NCI-H2081 treated with DMSO at 0.1 percent for 48 hours (cell line): ENCODE measurements at places on chromosomes 2 and 18.

DNA sequence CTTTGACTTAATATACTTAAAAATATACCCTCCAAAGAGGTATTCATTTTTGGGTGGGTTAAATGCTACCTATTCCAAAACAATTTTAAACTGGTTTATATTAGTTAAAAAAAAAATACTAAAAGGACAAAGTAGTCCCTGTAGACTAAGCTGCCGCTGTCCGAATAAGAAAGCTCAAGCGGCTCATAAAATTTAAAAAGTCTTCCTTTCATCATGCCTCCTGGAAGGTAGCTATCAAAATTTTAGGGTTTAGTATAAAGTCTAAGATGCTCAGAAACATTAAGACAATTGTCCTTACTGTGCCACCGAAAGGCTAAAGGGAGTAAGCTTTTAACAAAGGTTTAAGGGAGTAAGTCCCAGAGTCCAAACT lies 440 bp upstream of the UGGT1 start:
- no peak for DNase-seq

GRCh38 chr2:144619760-144620159 lies 99.8 kb upstream of the ZEB2 start:
- DNase-seq = no peak

- no peak for DNase-seq
Measured at GRCh38 chr2:85913884-85914881, 25.4 kb upstream of the ST3GAL5 start.

DNA sequence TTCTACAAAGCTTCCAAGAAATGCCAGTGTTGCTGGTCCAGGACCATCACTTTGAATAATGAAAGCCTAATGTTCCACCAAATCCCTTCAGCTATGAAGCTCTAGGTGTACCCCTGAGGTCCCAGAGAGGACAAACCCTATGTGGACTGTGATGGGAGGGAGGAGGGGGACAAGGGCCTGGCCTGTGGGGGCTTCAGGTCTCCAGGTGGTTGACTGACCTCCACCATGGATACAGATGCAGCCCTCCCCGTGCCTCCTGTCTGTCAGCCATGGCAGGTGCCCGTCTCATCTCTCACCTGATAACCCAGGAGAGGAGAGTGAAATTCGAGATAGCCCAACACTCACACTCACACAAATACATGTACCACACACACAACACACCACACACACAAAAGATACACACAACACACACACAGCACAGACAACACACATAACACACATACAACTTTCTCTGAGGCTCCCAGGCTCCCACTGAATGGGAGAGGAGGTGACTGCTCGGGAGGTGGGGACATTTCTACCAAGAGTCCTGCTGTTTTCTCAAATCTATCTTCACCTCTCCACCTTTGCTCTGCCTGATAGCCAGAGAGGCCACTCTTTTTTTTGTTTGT lies 12.8 kb upstream of the RHOB start:
- DNase-seq = no peak

DNA sequence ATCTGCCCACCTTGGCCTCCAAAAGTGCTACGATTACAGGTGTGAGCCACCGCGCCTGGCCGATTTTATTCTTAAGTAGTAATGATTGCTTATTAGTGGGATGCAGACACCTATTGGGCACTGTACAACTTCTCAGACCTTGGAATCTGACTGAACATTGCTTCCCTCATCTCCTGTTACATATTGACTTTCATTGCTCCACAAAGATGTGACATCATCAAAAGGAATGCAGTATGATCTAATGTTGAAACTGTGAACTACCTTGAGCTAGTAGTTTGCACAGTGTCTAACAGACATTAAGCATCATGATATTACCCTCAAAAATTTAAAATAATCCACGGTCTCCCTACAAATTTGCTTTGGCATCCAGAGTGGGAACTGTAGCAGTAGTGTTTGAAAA lies 109.8 kb upstream of the SIX2 start:
- DNase-seq = no peak

DNA sequence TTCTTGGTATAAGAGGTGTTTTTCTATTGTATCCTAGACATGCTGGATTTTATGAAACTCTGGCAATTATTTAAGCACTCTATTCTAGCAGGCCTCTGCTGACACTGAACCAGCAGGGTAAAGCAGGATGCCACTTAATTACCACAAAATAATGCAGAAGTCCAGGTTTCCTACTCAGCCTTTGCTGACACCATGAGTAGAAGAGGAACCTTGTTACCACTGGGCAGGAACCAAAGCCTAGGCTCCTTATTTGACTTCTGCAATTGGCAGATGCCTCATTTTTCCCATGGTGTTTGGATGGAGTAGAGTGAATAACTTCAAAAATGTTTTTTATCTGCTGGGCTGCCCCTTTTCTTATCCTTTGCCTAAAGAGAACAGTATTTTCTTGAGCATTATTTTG lies 60.8 kb downstream of the THNSL2 start:
- no peak for DNase-seq

- DNase-seq = no peak
Measured at GRCh38 chr18:2337552-2338141, 233.7 kb downstream of the METTL4 start.

GRCh38 chr2:132599556-132599955 lies 70.4 kb downstream of the LYPD1 start:
- DNase-seq = no peak

DNA sequence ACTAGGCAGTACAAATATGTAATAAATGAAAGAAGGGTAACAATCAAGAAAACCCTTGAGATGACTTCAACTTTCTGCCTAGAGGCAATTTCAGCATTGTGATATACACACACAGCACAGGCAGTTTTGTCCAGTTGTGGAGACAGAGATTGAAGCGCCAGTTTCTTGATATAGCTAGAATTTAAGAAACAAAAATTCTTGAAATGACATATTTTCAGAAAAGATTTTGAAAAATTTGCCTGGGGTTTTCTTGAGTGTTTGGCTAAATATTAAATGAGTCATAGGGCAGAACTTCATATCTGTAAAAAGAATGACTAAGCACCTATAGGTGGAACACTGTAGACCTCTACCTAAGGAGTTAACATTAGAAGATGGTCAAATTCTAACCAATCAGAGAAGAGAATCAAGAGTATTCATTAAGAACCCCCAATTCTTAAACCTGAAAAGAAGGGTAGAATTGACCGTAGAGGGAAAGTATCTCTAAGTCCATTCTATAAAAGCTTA lies 1266.8 kb upstream of the TMEFF2 start:
- DNase-seq = no peak

DNA sequence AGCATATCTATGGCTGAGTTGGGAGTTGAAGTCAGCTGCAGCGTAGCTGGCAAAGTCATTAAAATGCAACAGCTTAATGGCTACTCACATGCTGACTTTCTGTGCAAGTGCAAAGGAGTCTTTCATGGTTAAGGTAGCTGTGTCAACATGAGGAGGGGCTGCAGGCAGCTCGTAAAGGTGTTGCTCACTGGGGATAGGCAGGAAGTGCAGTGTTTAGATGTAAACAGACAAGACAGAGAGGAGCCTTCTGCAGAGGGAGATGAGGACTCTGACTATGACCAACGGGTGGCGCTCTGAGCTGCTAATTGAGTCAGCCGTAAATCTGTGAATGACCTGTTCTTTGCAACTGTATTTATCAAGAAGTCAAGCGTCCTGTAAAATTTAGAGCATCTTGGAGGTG lies 22.3 kb upstream of the CAVIN2 start:
- DNase-seq = no peak

- DNase-seq = no peak
Measured at GRCh38 chr2:124838406-124838805, 813.3 kb downstream of the CNTNAP5 start.

GRCh38 chr2:238251331-238251730 lies 11.5 kb upstream of the HES6 start:
- no peak for DNase-seq

- DNase-seq = no peak
Measured at GRCh38 chr2:110858993-110859701, 126.8 kb downstream of the ACOXL start.

DNA sequence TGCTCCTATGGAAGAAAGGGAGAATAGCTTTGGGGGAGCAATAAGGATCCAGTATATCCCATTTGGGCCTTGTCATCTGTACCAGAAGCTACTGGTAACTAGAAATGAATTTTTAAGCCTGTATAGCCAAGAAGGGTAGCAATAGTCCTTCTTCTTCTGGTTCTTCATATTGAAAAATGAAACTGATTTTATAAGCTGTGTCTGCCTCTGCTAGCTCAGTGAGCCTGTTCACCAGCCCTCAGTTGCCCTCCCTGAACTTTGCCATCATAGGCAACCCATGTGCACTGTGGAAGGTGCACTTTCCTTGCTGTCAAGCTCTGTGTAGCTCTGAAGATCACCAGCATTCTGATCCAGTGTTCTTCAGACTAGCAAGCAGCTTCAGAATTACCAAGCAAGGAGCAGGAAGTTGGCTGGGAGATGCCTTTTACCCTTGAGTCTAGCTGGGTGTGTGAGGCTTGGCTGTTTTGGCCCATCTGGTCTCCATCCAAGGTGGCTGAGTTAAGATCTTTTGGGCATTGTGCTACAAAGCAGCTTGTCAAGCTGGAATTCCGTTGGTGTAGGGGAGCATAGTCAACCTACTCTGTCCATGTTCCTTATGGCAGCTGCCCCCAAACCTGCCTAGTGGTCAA lies 55.8 kb upstream of the MGAT5 start:
- no peak for DNase-seq

DNA sequence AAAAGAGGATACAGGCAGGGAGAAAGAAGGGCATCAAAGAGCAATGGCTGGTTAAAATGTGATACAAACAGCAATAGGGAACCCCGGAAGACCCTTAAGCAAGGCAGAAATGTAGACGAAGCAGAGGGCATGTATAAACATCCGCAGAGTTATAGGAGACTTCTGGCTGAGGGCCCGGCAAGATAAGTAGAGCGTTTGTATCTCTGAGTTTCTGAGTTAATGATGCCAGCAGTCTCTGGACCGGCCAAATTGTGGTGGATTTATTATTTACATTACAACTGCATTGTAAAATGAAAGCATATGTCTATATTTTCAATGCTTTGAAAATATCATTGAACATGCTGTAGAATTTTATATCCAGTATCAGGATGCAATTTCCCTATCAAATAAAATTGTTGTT lies 148.0 kb upstream of the KCTD1 start:
- DNase-seq = no peak

- DNase-seq = no peak
Measured at GRCh38 chr18:58541146-58541788, 87.6 kb downstream of the ALPK2 start.

GRCh38 chr2:122236152-122236874 lies 480.9 kb downstream of the TSN start:
- no peak for DNase-seq

DNA sequence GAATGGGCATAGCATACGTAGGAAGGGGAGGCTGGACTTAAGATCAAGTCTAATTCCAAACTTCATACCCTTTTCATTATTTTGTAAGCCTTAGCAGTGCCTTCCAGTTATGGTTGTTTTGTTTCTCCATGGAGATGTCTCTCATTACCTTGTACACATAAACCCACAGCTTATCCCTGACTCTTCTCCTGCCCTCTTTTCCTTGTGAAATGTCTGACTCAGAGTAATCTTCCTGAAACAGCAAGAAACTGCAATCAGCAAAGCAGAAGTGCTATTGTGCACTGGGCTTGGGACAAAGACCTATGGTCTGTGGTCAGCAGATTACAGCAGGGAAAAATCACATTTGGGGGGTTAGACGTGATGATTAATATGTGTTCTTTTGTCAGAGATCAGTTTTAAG lies 176.7 kb downstream of the IKZF2 start:
- no peak for DNase-seq

GRCh38 chr2:164796999-164797398 lies 44.6 kb downstream of the COBLL1 start:
- no peak for DNase-seq

DNA sequence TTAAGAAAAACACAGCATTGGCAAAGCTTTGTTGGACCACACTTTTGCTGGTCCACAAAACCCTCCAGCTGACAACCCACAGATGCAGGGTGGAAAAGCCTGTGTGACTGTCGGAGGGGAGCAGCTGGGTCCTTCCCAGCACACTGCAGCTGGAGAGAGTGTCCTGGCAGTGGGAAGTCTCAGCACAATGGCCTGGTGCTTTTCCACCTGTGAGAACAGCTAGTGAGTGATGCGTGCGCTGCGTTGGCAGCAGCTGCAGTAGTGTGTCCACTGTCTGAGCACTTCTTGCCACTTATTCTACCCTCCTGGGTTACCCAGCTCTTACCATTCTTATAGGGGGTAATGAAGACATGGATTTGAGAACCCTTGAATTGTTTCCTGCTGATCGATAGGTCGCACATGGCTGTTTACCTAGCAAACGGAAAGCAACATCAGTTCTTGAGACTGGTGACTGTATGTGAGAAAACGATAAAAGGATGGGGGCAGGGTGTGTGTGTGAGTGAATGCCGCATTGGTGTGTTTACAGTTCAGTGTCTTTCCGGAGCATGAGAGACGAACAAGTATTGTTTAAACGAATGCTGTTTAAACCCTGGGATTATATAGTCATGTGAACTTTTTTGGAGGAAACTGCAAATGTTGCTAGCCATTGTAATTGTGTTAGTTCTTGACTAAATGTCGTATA lies 69.7 kb downstream of the LYPD6 start:
- DNase-seq = no peak

DNA sequence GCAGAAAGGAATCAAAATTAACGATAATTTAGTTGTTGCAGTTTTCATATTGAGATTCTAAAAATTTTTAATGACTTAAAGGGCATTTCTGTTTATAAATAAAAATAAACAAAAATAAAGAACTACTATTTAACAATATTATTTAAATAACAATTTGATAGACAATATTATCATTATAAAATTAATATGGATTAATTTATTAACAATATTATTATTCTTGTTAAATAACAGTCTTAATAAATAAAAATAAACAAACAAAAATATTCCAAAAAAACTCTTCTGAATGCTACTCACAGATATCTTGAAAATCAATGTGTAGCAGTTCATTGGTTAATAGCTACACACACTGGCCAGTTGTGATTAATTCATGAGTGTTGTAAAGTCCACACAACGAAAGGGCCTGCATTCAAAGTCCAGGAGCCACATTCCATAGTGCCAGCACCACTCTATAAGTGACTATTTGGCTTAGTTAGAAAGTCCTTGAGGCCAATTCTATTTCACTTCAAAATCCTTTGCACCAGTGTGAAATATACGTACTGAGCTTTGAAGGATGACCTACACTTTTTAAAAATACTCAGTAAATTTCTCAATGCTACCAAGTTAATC lies 117.1 kb downstream of the ZNF521 start:
- DNase-seq = no peak

DNA sequence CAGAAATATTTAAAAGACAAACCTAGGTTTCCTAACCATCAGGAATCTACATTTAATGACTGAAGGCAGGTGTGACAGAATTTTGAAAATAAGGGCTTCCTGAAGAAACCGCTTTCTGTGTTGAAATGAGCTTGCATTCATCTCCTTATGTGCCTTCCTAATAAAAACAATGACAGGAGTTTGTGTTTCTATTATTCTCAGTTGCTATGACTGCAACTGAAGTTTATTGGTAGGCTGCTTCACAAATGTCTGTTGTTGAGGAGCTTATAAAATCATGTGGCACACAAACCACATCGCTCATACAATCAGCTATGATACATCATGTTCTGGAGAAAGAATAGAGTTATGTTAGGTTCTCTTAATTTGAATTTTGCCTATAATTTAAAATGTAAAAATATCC lies 362.7 kb upstream of the SLC8A1 start:
- no peak for DNase-seq
